ENCODE measurements at places on chromosomes 13 and 19. TPM values are rescaled to one million over a fixed set of nuclear protein-coding genes. Genes with fewer than 3 reads are reported as not detected.

- DNase-seq, result no peak
These were observed 716 bp downstream of the SH2D3A start for GRCh38 chr19:6766357-6767080.

The USHBP1 gene
- 0.82 TPM for total RNA-seq

DNA sequence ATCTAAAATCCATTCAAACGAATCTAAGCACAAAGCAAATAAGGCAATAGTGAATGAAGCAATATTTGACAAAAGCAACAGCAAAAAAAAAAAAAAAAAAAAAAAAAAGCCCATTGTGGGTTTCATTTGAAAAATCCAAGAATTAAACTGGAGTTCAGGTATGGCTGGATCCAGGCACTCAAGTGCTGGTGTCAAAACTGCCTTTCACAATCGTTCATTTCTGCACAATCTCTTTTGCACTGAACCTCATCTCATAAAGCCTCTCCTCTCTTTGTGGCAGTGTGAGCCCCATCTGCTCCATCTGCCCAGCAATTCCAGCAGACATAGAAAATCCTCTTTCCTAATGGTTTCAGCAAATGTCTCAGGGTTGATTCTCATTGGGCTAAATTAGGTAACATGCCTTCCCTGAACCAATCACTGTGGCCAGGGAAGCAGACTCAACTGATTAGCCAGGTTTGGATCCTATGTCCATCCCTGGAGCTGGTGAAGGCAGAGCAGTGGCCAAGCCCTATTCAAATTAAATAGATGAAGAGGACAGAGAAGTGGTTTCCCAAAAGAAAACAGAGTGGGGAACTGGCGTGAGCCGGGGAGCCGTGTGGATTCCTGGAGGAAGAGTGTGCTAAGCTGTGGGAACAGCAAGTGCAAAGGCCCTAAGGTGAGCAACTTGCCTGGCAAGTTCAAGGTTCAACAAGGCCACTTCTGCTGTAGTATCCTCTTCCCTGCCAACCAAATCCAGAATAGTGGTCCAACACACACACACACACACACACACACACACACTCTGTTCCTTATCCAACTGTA lies 1.2 kb upstream of the HIF3A start:
- no peak for DNase-seq

The PEPD gene
- 28.1 TPM for total RNA-seq

DNA sequence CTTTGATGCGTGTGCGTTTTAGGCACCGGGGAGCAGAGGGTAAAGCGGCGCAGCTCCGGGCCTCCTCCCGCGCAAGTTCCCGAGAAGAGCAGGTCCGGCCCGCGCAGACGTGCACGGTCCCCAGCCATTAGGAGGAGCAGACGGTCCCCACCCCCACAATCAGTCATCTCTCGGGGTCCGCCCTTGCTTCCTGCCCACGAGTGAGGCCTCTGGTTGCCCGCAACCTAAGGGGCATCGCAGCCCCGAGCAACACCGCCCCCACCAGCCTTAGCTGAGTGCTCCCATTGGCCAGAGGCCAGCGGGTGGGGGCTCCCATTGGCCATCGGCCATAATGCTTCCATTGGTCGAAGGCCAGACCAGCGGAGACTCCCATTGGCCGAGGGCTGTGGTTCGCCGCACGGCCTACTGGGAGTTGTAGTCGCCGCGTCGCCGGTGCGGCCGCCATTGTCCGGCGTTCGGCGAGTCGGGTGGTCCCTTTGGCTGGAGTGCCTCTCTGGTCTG lies at the start of gene ZNF8:
ZNF8 (plus strand) TSS at position 415 of the 501 bp plus-strand sequence. CDS start 127 bp downstream, outside the sequence.
- DNase-seq, result peak; percentile 89

The GARRE1 gene
- 17.1 TPM for total RNA-seq

DNA sequence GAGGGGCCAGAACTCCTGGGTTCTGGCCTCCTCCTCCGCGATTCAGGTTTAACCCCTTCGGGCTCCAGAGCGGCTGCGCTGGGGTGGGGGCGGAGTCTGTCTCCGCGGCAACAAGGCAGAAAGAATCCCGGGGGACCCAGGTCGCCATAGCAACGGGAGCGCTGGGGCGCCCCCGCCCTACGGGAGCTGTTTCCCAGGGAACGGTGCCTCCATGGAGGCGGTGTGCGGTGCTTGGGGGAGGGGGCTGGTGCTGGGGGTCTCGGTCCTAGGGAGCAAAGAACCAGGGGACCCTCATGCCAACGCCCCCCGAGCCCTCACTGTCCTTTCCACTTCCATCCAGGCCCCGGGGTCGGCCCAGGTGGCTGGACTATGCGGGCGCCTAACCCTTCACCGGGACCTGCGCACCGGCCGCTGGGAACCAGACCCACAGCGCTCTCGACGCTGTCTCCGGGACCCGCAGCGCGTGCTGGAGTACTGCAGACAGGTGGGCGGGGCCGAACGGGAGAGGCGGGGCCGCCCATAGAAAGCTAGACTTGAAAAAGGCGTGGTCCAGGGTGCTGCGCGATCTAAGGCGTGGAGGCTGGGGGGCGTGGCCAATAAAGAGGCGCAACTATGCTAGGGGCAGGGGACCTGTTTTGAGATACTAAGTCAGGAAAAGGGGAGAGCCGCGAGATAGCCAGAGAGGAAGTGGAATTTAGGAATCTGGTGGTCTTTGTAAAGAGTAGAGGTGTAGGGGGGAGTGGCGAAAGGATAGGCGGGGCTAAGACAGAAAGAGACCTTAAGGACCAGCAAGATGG lies 1.2 kb downstream of the APLP1 start:
- DNase-seq, result peak; percentile 70

- DNase-seq, result no peak
These were observed 509.5 kb downstream of the UQCRFS1 start for GRCh38 chr19:28703400-28703956.

DNA sequence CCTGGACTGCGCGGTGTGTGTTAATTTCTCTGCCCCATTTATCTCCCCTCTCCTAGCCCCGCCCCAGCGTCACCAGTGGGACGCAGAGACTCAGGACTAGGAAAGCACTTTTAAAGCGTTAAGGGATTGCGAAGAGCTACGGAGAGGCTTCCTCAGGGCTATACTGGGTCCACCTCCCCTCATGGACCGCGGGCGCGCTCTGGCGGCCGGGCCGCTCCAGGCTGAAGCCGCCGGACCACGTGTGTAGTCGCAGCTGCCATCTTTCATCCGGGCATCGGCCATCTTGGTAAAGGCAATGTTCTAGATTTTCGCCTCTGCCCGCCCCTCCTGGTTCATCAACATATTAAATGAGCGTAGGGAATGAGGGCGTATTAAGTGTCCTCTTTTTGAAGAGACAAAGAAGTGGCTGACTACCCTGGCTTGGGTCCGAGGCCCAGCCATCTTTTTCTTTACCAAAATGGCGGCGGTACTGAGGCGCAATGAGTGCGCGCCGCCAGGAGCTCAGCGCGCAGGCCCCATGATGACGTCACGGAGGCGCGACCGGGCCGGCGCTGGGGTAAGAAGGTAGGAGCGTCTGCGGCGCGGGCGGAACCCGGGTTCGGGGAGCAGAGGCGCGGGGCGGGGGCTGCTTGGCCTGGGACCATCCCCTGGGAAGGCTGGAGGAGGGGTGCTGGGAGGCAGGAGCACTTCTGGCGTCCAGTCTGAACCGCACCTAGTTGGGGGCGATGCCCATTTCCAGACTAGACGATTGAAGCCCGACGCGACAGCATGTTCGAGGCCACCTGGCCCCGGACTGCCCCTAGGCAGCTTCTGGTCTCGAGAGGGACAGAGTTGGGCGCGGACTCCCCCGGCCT lies at the start of gene CCDC124:
CCDC124 (plus strand) TSS at position 531 of the 854 bp plus-strand sequence. CDS start 3,406 bp downstream, outside the sequence.
- peak; percentile 90 for DNase-seq

GRCh38 chr19:7435586-7435985 lies 53.2 kb downstream of the PEX11G start:
- DNase-seq, result no peak

The CATSPERD gene
- total RNA-seq, result 0.41 TPM

- DNase-seq, result no peak
These were observed 1137.1 kb upstream of the ATXN8OS start for GRCh38 chr13:68970532-68970931.

The YJEFN3 gene
- 5.7 TPM for total RNA-seq

GRCh38 chr13:73274147-73274546 lies 215.3 kb downstream of the KLF5 start:
- no peak for DNase-seq

DNA sequence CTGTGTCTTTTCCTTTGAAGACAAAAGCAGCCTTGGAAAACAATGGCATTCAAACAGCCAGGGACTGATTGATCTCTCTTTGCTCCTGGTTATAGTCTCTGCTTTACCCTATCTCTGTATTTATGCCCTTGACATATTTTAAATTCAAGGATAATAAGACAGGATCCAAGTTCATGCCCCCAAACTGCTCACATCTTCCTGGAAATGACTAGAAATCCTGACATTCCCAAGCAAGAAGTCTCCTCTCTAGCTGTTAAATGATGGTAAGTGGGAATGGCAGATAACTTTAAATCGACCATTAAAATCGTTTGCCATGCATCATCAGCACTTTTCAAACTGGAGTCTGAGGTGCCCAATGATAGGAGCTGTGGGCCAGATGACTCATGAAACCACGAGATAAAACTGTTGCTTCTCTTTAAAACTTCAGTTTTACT lies 435.6 kb downstream of the FOXO1 start:
- DNase-seq, result no peak

The ZFP36 gene
- 0.41 TPM for total RNA-seq

The TEX101 gene
- not detected for total RNA-seq

GRCh38 chr19:7434391-7434790 lies 54.4 kb downstream of the PEX11G start:
- no peak for DNase-seq

The GPR12 gene
- 39.5 TPM for total RNA-seq

The ACER1 gene
- not detected for total RNA-seq

GRCh38 chr13:97002581-97002980 lies 8.3 kb upstream of the OXGR1 start:
- DNase-seq, result no peak

The ELOF1 gene
- 19.2 TPM for total RNA-seq

- no peak for DNase-seq
These were observed 779.6 kb downstream of the DIAPH3 start for GRCh38 chr13:59384154-59384553.

- DNase-seq, result no peak
These were observed 653.0 kb upstream of the GPC6 start for GRCh38 chr13:92573467-92574057.

GRCh38 chr13:91824416-91824815 lies 426.0 kb downstream of the GPC5 start:
- DNase-seq, result no peak
